ENCODE measurements at places on chromosomes 7 and 10. TPM values are rescaled to one million over a fixed set of nuclear protein-coding genes. Genes with fewer than 3 reads are reported as not detected.

- no peak for DNase-seq
These were observed 442.1 kb upstream of the NRP1 start for GRCh38 chr10:33776419-33777070.

DNA sequence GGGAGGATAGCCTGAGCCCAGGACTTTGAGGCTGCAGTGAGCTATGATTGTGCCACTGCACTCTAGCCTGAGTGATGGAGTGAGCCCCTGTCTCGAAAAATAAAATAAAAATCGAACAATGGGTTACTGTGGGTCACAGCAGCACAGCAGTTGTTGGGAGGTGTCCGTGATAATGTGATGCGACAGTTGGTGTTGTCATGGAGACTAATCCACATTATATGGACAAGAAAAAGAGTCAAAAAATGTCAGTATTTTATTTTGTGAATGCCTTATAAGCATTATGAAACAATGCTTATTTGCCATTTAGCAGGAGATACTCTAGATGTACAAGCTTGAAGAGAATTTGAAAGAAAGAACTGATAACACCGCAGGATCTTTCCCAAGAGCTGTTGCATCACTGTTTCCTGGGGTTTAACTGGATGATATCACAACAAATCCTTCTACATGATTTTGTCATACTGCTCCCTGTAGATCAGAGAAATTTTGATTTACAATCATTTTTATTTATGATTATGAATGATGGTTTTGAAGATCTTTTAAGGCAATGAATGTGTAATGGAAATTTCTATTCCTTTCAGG is 195.4 kb downstream of the BAMBI start:
- no peak for DNase-seq

DNA sequence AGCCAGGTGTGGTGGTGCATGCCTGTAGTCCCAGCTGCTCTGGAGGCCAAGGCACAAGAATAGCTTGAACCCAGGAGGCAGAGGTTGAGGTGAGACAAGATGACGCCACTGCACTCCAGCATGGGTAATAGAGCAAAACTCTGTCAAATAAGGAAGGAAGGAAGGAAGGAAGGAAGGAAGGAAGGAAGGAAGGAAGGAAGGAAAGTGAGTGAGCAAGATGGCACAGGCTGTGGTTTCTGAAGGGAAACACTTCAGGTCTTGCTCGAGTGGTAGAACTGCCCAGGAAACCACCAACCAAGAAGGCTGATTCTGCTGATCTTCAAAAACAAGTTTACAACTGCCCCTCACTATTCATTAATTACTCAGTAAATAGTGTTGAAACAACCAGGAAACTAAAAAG is 45.2 kb downstream of the EZH2 start:
- no peak for DNase-seq

GRCh38 chr7:98902523-98902922 is 24.2 kb downstream of the TRRAP start:
- DNase-seq = no peak

Gene UBE3C
- 30.8 TPM for polyA plus RNA-seq
